Right renal pelvis (tissue), 4 donors: ENCODE measurements at places on chromosomes 2 and 18. TPM values are rescaled to one million over a fixed set of nuclear protein-coding genes. Genes with fewer than 3 reads are reported as not detected.

DNA sequence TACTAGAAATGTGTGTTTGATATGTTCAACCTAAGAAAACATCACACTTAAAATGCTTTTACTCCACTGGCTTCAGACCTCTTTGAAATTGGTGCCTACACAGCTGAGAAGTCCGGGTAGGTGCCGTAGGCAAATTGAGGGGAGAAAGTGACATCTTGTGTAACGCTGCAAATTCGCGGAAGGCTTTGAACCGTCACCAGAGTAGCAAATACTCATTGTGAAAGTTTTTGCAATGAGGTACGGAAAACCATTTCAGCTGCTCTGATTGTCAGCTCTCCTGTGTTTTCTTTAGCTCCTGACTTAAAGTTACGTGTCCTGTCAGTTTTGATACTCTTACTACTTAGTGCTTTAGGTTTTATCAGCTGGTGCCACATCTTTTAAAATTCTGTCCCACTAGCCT, 224.5 kb downstream of the FAM210A start:
- DNase-seq = no peak

DNA sequence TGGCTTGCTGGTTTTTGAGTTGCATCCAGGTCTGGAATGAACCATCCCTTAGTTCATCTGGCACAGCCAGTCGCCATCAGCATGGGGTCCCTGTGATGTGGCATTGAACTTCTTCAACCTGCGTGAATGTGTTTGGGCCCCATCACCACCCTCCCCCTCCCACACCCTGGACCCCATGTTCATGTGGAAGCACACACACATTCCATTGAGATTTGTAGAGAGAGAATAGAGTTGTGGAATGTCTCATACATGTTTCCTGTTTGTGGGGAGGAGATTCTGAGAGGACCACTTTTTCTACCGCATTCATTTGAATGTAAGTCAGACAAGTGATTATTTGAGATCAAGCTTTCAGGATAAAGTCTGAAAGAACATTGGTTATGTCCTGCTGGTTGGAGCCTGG, 117.6 kb upstream of the EML6 start:
- DNase-seq = no peak

DNA sequence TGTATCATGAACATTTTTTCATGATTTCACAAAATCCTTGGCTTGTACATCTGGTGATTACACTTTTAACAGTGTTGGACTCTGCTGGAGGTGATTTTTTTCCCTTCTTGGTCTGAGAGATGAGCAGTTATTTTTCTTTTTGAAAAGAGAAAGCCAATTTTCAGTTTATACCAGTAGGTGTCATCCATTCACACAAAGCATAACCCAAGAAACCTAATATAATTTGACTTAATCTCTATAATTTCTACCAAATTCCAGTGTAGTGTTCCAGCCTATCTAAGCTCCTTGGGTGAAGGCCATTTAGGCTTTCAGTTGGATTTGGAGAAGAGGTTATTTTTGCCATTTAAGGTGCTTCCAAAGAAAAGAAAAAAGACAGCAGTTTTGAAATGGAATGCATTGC, 7.7 kb upstream of the ICOS start:
- no peak for DNase-seq

DYNC1I2 gene
- polyA plus RNA-seq = 193 TPM

ANKRD62 gene
- polyA plus RNA-seq = 0.07 TPM

LYG2 gene
- polyA plus RNA-seq = not detected

DNA sequence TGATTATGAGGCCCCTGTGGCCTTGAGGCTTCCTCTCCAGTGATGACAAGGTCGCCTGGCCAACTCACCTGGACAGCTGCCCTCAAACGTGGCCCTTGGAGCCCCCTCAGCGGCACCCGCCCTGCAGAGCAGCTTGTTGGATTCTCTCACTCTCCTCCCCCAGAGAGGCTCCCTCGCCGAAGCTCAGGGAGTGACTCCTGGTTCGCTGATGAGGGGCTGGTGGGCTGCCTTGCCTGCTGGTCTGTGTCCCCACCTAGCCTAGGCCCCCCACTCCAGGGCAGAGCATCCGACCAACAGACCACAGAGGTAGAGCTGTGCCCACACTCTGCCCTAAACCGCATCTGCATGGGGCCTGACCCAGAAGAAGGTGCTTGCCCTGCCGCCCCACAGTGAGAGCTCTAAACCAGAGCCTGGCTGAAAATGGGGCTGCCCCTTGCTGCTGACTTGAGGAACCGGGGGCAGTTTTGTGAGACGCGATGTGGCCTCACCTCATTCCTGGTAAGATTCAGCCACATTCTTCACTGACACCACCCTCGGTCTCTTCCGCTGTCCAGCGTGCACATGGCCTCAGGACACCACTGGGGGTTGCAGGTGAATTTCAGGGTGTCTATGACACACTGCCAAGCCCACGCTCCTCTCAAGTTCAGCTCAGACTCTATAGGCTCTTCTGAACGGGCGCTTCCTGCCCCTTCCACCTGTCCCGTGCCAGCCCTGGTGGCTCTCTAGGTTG, 131.6 kb downstream of the CABLES1 start:
- no peak for DNase-seq

- DNase-seq = no peak
These were observed 14.1 kb downstream of the CEP68 start for GRCh38 chr2:65070172-65070830.

DNA sequence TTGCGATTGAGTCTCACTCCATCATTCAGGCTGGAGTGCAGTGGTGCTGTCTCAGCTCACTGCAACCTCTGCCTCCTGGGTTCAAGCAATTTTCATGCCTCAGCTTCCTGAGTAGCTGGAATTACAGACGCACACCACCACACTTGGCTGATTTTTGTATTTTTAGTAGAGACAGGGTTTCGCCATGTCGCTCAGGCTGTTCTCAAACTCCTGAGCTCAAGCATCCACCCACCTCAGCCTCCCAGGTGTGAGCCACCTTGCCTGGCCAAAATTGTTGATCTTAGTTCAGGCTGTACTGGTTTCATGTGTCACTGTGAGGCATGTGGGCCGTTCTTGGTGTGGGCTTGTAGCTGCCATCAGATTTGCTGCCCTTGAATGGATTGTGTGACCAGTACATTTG, 18.1 kb downstream of the CD8A start:
- no peak for DNase-seq

DNA sequence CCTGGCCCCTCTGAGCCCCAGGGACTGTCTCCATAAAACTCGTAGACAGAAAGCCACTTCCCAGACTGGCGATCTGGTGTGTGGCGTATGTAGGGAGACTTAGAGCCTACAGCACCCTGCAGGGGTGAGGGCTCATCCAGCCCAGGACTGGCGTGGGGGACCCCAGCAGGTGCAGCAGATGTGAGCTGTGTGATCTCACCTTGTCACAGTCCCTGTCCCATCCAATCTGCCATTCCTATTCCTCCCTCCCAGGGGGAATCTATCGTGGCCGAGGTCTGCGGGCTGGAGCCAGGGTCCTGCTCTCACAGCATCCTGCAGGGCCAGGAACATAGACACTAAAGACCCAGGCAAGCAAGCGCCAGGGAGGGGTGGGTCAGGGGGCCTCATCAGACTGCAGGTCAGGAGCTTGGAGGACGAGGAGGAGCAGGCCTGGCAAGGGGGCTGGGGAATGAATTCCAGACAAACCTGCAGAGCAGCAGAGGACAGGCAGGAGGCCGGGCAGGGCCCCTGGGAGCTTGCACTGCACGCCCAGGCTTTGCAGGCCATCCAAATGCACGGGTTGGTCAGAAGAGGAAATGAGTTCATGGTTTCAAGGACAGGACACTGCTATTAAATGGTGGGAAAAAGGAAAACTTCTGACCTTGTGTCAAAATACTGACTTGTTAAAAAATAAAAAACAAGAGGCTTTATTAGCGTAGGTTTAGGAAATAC, 32.5 kb downstream of the HS6ST1 start:
- no peak for DNase-seq
